ENCODE measurements at places on chromosomes 6 and 20.

DNA sequence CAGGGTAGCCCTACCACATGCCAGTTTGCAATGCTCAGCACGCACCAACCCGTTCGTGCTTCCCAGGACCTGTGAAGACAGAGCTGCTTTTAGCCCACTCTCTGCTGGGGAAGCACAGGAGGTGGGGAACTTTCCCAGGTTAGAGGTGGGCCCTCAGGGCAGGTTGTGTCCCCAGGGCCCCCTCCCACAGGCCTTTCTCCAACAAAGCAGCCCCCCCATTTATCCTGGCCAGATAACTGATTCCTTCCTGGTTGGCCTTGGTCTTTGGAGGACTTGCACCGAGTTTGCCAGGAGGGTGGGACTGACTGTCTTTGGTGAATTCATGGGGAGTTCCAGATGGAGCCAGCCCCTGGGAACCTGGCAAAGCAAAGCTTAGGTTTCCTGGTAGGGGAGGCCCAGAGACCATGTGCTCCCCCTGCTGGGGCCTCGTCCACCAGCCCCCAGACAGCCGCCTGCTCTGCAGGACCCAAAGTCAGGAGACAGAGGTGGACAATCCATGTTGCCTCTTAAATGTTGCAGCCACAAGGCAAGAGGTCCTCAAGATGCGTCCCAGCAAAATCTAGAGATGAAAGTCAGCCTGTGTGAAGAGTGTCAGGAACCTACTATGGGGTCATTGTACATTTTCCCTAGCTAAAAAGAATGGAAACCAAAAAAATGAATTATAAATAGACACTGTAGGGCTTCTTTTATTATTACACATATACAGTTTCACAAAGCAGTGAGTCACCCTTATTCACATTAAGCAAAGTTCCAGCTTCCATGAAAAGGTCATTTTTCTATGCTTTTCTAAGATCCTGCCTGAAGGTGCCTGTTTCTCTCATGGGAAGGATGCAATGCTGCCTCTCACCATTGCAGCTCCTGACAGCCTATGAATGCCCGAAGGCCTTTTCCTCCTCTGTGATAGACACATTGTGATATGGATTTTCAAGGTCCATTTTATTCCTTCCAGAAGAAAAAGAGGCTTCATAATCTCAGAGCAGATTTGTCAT, 497.8 kb downstream of the PREX1 start:
- DNase-seq = no peak

DNA sequence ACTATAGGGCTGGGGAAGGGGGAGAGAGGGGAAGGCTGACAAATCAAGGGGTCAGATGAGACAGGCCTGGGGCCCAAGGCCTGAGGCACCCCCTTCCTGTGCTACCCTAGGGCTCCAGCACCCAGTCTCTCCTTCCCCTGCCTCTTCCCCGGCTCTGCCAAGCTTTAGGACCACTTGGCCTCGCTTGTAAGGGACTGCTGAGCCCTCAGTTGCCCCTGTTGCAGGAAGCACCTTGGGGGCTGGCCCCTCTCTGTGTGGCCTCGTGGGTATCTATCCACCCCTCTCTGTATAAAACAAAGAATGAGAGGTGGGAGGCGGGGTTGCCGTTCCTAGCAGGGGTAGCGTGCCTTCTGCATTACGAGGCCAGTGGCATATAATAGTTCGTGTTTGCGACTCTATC, 21.4 kb upstream of the SMOC2 start:
- no peak for DNase-seq

DNA sequence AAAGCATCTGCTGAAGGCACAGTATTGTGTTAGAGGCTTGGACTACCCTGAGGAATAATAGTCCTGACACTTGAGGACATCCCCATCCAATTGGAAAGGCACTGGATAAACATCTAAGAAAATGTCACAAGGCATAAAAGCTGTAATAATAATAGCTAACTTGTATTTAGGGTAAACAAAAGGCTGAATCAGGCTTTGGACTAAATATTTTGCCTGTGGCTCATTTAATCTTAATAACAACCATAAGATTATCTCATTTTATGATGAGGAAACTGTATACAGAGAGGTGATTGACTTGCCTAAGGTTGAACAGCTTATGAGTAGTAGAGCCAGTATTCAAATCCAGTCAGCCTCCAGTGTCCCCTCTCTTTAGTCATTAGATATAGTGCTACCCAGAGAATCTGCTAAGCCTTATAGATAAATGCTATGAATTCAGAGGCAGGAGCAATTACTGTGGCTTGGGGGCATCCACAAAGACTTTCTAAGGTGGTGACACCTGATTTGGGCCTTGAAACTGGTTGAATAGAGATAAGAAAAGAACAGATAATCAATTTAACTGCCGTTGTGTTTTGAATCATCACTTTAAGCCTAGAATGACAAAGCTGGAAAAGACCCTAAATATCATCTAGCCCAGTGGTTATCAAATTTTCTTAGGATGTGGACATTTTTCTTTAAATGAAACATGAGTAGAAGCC, 7.5 kb upstream of the ZSWIM1 start:
- DNase-seq = no peak

DNA sequence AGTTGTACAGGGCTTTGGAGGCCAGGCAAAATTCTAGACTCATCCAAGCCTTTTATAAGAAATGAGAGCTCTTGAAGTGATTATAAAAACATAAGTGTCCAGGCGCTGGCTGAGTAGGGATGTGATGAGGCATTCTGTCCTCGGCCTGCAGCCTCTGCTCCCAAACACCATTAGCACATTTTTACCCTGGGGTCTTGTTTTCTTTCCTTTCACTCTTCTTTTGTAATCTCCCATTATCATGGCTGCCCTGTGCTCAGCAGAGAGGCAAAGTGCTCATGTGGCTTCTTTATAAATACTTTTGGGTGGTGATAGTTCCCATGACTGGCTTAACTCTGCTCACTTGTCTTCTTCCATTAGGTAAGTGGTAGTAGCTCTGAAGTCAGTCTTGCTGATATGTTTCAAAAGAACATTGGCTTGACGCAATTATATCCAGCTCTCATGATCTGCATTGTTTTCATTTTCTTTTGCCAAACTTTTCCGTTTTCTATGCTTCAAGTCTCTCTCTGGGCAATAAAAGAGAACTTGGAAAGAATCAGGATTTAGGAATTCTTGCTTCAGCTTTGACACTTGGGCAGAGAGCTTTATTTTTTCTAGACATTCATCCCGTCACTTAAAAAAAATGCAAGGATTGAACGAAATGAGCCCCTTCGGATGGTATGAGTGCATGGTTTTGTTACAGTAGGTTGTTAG, 61.1 kb downstream of the CAP2 start:
- DNase-seq = no peak

GRCh38 chr6:68134796-68135195, 500.3 kb upstream of the ADGRB3 start:
- DNase-seq = no peak

Data from activated naive CD4-positive, alpha-beta T cell treated with anti-CD3 and anti-CD28 coated beads, Interleukin-2, amount 50 U/mL, for 16 hours (primary cell).